CD8-positive, alpha-beta T cell (primary cell): ENCODE measurements at places on chromosomes 4 and X.

DNA sequence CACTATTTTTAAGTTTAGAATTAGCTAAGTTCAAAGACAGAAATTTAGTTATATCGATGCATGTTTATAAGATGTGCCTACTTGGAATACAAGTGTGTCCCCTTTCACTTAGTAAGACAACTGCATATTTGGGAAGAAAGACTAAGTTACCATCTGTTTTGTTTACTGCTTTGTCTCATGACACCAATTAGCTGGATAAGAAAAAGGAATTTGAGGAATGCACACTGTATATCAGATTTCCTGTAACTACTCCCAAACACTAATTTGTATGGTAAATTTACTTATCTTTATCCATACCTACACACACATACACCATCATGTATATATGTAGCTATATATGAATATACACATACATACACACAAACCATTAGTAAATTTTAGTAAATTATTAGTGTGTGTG, 1442.8 kb upstream of the IGFBP7 start:
- no peak for DNase-seq

GRCh38 chrX:47605024-47605423, 14.6 kb downstream of the SYN1 start:
- no peak for DNase-seq

DNA sequence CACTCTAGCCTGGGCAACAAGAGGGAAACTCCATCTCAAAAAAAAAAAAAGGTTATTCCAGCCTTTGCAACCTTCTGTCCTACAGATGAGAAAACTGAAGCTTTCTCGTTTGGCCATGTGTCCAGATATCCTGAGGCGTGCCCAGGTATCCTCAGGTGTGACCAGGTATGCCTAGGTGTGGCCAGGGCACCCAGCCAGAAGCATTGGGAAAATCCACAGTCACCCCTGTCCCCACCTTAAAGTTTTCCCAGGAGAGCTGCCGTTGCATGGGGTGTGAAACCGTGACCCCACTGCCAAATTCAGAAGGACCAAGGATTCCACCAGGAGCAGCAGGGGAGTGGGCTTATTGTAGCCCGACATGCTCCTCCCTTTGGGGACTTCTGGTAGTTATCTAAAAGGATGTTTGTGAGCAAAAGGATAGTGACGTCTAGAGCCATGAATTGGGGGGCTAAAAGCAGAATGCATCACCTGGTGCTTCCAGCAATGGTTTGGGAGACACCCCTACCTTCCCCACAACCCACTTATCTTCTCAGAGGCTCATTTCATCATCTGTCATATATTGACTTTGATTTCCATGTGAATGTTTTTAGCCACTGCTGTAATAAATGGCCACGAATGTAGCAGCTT, 4.0 kb upstream of the DHRSX start:
- no peak for DNase-seq

- no peak for DNase-seq
Observed at GRCh38 chr4:81405900-81406401, 65.8 kb downstream of the RASGEF1B start.

DNA sequence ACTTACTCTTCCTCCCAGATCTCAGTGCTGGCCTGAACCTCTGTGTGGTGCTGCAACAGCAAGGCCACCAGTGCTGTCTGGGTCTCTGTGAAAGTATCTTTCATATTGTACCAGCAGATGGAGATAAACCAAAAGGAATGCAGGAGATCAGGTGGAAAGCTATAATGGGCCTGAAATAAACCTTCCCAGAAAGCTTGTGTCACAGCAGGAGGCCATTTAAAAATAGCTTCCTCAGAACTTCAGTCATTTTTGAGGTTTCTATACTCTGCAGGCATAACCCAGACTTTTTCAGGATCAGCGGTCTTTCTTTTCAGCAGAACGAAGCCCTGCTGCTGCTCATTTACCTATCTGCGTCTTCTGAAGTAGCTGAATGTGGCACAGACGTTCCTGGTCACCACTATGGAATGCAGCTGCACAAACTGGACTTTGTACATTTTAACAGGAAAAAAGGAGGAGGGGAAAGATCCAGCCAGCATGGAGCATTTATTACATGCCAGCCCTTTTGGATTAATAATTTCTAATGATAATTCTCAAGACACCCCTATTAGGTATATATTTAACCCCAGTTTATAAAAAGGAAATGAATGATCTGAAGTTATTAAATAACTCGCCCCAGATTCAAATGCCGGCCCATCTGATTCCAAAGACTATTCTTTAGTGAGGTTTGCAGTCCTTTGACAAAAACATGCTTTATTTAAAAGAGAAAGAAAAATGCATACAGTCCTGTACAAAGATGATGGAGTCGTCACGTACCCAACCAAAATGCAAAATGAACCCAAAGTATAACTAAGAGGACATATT, 119.7 kb downstream of the NFKB1 start:
- no peak for DNase-seq

- DNase-seq: no peak
Observed at GRCh38 chr4:23728393-23728792, 161.5 kb downstream of the PPARGC1A start.

DNA sequence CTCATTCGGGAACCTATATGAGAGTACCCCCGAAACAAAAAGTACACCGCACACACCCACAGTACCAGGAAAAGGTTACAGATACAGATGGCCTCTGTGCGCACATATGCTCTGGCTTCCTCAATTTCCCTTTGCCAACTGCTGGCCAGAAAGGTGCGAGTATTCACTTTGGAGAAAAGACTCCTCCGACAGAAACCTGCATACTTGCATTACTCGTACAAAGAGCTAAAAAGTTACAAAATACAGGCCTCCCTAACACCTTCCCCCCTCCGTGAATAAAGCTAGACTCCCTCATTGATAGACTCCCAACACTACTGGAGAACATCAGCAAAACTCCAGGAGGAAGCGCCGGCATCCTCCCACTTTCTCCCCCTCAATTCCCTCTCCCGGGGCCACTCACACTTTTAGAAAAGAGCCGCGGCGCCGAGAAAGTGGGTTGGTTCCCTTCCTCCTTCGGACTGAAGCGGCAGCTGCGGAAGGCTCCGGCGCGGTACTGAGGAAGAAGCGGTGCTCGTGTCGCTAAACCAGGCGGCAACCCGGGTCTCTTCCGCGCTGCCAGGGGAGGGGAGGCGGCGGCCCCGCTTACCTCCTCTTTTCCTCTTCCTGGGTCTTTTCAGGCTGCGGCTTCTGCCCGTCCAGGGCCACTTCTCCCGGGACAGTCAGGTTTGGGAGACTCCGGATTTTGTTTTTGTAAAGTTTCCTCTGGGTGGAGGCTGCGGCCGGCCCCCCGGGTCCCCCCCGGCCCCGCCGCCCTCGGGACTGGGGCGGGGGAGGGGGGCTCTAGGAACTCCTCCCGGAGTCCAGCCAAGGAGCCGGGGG, 1.1 kb downstream of the FBXW7 start:
- peak; percentile 59 for DNase-seq

DNA sequence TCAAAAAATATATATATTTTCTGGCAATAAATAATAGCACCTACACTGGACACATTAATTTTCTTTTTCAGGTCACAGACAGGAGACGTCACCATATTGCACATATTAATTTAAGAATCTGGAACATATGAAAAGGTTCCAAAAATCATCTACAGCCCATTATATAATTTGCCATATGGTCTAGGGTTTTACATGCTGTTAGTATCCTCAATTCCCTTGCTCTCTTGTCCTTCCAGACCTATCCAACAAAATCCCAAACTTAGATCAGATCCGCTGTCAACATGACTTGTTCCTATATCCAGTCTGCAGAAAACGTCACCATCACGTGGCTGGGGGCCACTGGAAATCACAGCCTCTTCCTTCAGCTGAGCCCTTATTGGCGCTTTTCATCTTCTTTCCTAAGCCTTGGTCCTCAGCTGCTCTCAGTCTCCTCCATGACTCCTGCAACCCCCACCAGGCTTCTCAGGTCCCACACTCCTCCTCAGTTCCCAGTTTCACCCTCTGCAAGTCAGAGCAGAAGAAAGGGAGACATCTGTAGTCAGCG, 192.0 kb upstream of the GATB start:
- DNase-seq: no peak

DNA sequence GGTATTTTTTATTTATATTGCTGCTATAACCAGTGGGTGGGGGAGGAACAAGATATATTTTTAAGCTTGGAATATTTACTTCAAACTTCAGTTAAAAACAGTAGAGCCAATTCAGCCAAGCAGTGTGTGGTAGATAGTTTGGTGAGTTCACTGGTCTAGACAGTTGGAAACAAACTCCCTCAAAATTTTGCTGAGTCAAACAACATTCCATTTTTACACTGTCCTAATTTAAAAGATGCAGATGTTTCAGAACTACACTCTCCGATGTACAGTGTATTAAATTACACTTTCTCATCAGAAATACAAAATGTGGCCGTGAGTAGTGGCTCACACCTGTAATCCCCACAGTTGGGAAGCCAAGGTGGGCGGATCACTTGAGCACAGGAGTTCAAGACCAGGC, 23.3 kb downstream of the PRKX start:
- no peak for DNase-seq

DNA sequence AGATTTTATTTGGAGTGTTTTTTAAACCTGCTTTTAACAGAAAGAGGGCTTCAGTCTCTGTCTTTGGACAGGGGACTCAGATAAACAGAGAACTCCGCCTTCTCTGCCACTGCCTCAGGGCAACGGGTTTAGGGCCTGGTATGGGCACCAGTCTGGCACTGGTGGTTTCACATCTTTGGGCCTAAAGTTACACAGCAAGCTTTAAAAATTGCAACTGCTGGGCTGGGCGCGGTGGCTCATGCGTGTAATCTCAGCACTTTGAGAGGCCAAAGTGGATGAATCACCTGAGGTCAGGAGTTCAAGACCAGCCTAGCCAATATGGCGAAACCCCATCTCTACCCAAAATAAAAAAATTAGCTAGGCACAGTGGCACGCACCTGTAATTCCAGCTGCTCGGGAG, 10.3 kb upstream of the NAT8L start:
- no peak for DNase-seq

DNA sequence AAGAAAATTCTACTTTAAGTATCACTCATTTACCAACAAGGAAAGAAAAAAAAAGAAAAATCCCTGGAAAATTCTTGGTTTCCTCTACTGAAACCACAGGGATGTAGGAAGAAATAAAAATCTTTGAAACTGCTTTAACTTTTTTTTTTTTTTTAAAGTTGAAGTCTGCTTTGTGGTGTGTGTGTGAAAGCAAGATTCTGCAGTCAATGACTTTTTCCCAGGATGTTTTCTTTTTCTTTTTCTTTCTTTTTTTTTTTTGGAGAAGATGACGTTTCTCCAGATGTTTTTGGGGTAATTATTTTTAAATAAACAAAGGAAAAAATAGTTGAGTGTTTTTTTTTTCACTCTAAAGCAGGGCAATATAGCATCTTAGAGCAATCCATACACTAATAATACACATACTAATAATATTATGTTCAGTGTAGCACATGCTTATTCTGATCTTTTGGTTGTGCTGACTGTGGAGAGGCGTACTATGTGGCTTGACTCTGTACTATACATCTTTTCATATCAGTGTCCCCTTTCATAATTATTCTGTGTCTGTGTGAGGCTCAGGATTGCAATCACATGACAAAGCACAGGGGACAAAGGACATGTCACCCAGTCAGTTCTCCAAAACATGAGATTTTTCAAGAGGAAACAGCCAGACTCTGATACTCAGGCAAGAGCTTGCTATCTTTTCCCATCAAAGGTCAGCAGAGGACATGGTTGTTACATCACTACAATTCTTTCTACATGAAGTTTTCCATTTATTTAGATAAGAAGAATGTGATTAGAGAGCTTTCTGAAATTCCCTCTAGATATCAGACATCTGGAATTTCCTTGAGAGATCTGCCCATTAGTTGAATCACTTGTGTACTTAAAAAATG, 111.0 kb downstream of the PDE5A start:
- DNase-seq: no peak

GRCh38 chr4:82450966-82451755, 20.8 kb downstream of the ENOPH1 start:
- DNase-seq: no peak

- no peak for DNase-seq
Observed at GRCh38 chr4:60992037-60992436, 208.1 kb upstream of the ADGRL3 start.

DNA sequence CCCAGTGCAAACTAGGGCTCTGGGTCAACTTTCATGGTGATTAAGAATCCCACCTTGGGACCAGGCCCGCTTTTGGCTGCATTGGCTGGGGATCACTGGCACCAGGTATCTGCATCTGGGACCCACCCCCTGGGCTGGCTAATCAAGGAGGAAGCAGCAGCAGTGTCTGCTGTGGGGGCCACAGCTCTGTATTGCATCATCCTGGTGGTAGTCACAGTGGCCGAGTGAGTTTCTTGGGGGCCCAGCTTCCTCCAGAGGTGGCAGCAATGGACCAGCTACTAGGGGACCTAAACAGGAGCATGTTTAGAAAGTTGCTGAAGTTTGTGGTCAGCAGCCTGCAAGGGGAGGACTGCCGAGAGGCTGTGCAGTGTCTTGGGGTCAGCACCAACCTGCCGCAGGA, 15.7 kb downstream of the LNX1 start:
- DNase-seq: no peak
